Activated naive CD4-positive, alpha-beta T cell treated with anti-CD3 and anti-CD28 coated beads, Interleukin-2, amount 50 U/mL, for 72 hours (primary cell): ENCODE measurements at places on chromosomes 12 and 14. TPM values are rescaled to one million over a fixed set of nuclear protein-coding genes. Genes with fewer than 3 reads are reported as not detected.

The INSM2 gene
- total RNA-seq: 0.07 TPM

The PIP4K2C gene
- 43.7 TPM for total RNA-seq

The DIO2 gene
- not detected for total RNA-seq

The PLEK2 gene
- 6.5 TPM for total RNA-seq

The CCDC177 gene
- total RNA-seq: not detected

The RASSF3 gene
- total RNA-seq: 23.4 TPM

The FOXG1 gene
- total RNA-seq: not detected

The MOAP1 gene
- 19.8 TPM for total RNA-seq

The GLT1D1 gene
- 0.07 TPM for total RNA-seq

The RNFT2 gene
- 25.5 TPM for total RNA-seq

The SLC25A3 gene
- total RNA-seq: 563 TPM

The SDR9C7 gene
- not detected for total RNA-seq

The BAZ2A gene
- 113 TPM for total RNA-seq

The GPR84 gene
- 2.0 TPM for total RNA-seq

The ZNF410 gene
- total RNA-seq: 52.9 TPM

The BMP4 gene
- not detected for total RNA-seq

The PRR4 gene
- total RNA-seq: 0.48 TPM

The NEUROD4 gene
- not detected for total RNA-seq

The TAS2R30 gene
- total RNA-seq: 3.9 TPM
